Epithelial cell of proximal tubule (primary cell): ENCODE measurements at places on chromosomes 5 and 9. TPM values are rescaled to one million over a fixed set of nuclear protein-coding genes. Genes with fewer than 3 reads are reported as not detected.

C5orf58 gene
- not detected in 2 replicates for total RNA-seq

OBP2B gene
- total RNA-seq, result not detected in 2 replicates

FAT2 gene
- under 0.01 and 0.07 TPM in 2 replicates for total RNA-seq

SPATA31E1 gene
- not detected in 2 replicates for total RNA-seq

PCAT7 gene
- not detected in 2 replicates for total RNA-seq

MOCS2 gene
- 35.5 and 39.8 TPM in 2 replicates for total RNA-seq

PCA3 gene
- not detected in 2 replicates for total RNA-seq

GRCh38 chr5:64632251-64632650, 58.1 kb upstream of the SHISAL2B start:
- no peak for DNase-seq

- DNase-seq, result no peak
These were observed 129.0 kb downstream of the ICE1 start for GRCh38 chr5:5551499-5551898.

GRCh38 chr5:172919525-172920446, 39.4 kb upstream of the RPL26L1 start:
- no peak for DNase-seq

GRCh38 chr9:107158321-107158720, 124.8 kb upstream of the RAD23B start:
- no peak for DNase-seq

DNA sequence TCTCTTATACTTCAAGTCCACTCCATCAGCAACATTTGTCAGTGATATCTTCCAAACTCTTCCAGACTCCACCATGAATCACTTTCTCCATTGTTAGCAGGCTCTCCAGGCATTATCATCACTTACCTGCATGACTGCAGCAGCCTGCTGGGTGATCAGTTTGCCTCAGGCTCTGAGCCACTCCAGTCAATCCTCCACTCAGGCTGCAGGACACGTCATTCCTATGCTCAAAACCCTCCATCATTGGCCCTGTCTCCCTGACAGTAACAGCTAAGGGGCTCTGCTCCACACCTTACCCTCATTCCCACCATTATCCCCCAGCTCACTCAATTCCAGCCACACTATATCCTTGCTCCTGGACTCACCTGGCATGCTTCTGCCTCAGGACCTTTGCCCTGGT, 10.7 kb downstream of the DIRAS2 start:
- no peak for DNase-seq

DNA sequence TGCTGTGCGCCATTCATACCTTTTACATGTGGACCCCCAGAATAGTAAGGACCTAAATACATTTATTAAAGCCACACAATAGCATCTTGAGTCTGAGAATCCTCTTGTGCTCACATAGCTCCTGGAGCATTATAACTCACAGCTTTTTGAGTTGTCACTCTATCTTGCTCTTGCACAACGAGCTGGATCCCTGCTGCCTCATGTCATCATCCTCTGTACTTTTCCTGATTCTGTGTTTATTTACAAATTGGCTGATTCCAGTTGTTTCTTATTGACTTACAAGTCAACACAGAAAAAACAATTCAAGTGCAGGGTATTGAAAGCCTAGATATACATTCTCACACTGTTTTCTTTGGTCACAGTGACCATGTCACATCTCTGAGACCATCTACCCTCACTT, 112.9 kb downstream of the SLC1A3 start:
- no peak for DNase-seq

GRCh38 chr5:178931846-178932760, 8.9 kb upstream of the ZNF454 start:
- no peak for DNase-seq

DNA sequence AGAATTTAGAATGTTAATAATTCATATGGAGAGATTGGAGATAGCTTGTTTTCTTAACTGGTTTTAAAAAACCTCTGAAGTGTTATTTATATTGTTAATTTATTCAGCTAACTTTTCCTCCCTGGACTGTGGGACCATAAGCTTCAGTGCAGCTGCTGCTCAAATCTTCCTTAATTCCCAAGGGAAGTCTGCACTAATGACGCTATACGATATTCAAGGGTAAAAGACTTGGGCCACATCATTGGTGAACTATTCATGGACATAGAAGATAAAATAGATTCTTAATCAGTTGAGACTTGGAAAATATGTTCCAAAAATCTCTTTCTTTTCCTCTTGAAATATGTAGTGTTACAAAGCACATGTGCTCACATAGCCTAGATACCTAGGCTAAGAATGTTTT, 31.1 kb upstream of the GAS1 start:
- no peak for DNase-seq

GRCh38 chr5:168123631-168124528, 167.6 kb upstream of the WWC1 start:
- no peak for DNase-seq

DNA sequence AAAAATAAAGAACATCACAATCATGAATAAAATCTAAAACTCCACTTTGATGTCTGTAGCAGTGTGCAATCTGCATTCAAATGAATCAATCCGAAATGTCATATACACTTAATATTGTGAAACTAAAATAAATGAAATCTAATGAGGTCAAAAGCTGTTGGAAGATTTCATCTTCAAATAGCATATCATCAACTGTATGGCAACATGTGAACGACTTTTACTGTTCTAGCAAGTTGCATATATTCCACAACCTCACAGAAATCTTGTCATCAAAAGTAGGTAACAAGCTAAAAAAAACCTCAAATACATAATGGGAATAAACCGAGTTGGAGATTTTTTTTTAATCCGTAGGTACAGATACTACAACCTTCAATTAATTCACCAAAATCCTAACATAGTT, 1.2 kb downstream of the PTBP3 start:
- no peak for DNase-seq

DNA sequence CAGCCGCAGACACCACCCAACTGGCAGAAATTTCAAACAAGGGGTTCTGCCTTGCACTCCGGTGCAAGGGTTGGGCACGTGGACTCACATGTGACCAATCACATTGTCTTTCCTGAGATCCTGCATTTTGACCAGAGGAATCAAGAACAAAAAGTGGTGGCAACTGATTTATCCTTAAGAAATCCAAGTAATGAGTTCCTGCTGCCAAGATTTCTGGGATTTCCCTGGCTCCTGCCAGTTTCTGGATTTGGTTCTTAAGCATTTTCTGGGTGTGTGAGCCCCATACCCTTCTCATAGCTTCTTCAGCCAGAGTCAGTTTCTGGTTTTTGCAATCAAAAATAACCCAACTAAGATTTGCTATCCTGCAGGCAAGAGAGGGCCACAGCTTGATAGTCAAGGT, 17.4 kb upstream of the KCNIP1 start:
- no peak for DNase-seq
